ENCODE measurements at places on chromosomes 1 and 21. TPM values are rescaled to one million over a fixed set of nuclear protein-coding genes. Genes with fewer than 3 reads are reported as not detected.

DNA sequence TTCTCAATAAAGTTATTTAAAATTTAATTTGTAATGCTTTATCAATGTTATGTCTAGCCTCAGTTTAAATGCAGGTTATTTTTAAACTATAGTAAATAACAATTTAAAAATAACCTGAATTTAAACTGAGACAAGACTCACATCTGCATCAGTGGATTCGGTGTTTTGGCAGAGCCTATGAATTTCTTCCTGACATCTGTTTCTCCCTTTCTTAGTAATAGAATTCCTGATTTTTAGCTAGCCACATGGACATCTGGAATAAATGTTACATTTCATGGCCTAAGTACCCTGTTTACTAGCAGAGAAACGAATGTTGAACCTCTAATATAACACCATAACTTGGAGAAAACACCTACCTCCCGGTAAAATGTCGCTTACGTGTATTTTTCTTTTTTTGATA, 1141.6 kb upstream of the ADGRL2 start:
- no peak for DNase-seq

CBS gene
- 582 TPM for total RNA-seq

- no peak for DNase-seq
Observed at GRCh38 chr21:40179166-40179565, 311.9 kb downstream of the PCP4 start.

FYB2 gene
- total RNA-seq: 0.15 TPM

DNA sequence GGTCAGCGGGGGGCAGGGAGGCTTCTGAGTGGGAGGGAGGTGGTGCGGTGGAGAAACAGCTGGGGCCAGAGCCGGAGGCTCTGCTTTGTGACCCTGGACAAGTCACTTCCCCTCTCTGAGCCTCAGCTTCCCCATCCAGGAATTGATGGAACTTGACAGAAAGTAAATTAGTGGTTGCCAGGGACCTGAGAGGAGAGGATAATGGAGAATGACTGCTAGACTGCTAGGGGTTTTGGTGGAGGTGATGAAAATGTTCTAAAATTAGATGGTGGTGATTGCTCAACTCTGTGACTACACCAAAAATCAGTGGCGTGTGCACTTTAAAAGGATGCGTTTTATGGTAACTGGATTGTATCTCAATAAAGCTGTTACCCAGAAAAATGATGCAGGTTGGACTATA, 100.9 kb downstream of the ARHGEF10L start:
- no peak for DNase-seq

DNA sequence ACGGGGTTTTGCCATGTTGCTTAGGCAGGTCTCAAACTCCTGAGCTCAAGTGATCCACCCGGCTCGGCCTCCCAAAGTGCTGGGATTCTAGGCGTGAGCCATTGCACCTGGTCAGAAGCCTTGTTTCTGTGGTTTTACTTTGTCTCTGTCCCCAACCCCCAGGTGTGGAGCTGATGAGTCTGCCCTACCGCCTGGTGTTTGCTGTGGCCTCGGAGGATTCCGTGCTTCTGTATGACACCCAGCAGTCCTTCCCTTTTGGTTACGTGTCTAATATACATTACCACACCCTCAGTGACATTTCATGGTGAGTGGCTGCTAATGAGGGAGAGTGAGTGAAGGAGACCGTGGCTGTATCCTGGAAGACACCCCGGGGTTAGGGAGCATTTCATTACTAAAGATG, 26.1 kb downstream of the CHAF1B start:
- no peak for DNase-seq
